ENCODE measurements at places on chromosomes 13 and 19.

DNA sequence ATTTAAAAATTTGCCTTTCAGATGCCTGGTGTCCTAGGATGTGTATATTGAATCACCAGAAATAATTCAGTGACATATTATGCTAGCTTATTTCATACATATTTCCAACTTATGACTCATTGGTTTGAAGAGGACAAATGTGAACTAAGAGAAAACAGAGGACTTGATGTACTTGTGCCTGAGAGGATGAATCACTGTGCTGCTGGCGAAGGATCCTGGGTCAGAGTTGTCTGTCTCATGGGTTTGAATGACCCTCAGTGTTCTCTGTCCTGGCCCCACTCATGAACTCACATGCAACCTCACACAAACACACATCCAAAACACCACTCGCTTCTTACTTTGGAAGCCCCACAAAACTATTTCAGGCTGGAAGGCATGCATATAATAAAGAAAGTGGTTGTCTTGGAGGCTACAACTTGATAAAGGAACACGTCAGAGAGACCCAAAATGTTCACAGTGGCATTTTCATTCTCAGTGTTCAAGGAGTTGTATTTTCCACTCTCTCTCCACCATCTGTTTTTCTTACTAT is 129.0 kb upstream of the SPRY2 start:
- no peak for DNase-seq

- no peak for DNase-seq
These were observed 97.8 kb downstream of the LHFPL6 start for GRCh38 chr13:39505151-39505550.

GRCh38 chr13:70042193-70042592 is 65.4 kb upstream of the ATXN8OS start:
- no peak for DNase-seq

GRCh38 chr13:48568370-48569103 is 35.7 kb upstream of the RCBTB2 start:
- no peak for DNase-seq

DNA sequence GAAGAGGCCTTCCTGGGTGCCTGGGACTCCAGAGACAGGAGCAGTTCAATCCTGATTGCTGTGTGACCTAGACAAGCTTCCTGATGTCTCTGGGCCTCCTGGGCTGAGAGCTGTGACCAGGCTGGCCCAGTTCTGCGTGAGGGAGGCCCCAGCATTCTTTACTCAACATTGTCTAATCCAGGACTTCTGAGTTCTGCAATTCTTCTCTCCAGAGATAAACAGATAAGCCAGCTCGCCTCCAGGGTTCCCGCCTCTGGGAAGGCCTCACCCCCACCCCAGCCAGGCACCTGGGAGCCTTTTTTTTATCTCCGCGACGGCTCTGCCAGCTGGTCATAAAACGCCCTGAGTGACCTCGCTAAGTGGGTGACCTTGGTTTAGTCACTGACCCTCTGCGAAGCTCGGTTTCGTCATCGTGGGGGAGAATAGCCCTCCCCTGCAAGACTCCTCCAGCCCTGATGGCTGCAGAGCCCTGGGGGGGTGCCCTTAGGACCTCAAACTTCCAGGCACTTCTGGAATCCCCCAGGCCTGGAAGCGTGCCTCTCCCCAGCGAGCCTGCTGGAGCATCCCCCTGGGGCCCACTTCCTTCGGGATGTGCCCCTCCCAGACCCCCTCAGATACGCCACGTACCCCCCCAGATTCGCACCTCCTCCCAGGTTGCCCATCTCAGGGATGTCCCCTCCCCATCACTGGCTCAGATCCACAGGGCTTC is 1.9 kb downstream of the SULT2B1 start:
- no peak for DNase-seq

DNA sequence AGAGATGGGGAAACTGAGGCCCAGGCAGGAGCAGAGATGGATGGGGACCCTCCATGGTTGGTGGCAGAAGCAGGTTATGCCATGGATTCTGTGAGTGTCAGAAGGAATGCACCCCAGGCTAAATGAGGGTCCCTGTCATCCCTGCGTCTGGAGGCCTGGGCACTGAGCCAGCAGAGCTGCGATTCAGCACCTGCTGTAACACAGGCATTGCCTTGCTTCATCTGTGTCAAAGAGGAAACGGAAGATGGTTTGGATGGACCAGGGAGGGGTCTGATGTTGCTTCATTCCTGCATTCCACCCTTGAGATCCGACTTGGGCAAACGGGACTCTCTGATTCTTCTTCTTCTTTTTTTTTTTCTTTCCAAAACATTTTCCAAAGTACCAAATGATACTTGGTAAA is 1.2 kb downstream of the C5AR1 start:
- DNase-seq, result no peak

DNA sequence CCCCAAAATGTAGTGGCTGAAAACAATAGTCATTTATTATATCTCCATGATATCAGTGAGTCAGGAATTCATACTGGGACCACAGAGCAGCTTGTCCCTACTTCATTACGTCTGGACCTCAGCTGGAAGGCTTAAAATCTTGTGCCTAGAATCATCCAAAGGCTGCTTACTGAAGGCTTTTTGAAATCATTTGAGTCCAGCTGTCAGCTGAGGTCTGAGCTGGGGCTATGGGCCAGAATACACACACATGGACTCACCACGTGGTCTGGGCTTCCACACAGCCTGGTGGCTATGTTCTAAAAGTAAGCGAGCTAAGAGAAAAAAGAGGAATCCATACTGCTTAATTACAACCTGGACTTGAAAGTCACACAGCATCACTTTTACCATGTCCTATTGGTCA is 209.2 kb downstream of the KCTD12 start:
- no peak for DNase-seq

GRCh38 chr13:26719356-26719945 is 41.1 kb downstream of the GPR12 start:
- no peak for DNase-seq

DNA sequence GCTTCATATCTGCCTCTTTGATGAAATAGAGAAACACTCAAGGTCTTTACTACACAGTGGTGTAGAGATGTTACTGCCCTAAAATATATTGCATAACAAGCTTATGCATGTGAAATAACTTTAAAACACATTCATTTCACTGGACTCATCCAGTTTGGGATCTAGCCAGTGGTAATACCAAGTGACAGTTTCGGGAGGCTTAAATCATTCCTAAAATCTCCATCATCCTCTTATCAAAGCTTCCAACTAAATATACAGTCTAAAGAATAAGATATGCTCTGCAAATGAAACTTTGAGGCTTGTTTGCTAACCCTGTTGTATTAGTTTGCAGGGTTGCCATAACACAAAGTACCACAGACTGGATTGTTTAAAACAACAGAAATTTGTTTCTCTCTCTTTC is 52.8 kb downstream of the THSD1 start:
- DNase-seq, result no peak

DNA sequence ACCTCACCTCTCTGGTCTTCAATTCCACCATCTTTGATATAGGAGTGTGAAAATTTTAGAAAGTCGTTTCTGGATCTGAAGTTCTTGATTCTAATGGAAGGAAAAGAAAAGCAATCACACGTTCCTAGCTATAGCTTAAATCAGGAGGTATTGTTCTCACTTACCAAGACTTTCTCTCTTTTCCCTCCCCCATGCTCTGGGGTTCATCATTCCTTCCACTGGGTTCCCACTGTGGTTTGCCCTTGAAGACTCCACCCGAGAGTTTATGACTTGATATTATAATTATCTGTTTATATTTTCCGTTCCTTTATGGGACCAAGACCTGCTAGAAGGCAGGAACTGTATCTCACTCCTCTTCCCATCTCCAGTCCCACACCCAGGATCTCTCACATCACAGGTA is 76.6 kb downstream of the AKAP11 start:
- no peak for DNase-seq

GRCh38 chr13:109331898-109332297 is 454.5 kb downstream of the IRS2 start:
- no peak for DNase-seq

DNA sequence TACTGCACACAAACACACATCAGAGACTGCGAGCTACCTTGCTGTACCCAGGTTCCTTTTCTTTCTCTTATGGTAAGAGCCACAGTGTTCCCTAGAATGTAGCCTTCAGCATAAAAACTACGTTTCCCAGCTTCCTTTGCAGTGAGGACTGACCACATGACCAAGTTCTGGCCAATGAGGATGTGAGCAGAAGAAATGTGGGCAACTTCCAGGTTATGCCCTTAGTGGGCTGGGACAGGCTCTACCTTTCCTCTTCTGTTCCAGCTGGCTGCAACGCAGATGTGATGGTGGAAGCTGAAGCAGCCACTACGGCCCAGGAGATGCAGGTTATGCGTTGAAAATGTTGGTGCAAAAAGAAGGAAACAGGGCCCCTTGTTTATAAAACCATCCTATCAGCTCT is 27.5 kb downstream of the VRK3 start:
- no peak for DNase-seq

Data from stimulated activated CD4-positive, alpha-beta T cell treated with anti-CD3 and anti-CD28 coated beads, Interleukin-1b, Interleukin-23, amount 100 ng/mL, for 1 hour (primary cell).